Uterus (tissue), 4 donors: ENCODE measurements at places on chromosomes 12 and 14. TPM values are rescaled to one million over a fixed set of nuclear protein-coding genes. Genes with fewer than 3 reads are reported as not detected.

Gene WASHC3
- total RNA-seq: 43.0 TPM

Gene SPRYD4
- total RNA-seq: 3.4 TPM

Gene LAG3
- 14.6 TPM for total RNA-seq

Gene ST8SIA1
- 8.6 TPM for total RNA-seq

Gene ZNF384
- total RNA-seq: 13.6 TPM

Gene LRTM2
- total RNA-seq: not detected

Gene TAS2R46
- not detected for total RNA-seq

Gene MYH6
- 0.07 TPM for total RNA-seq

Gene FGF23
- total RNA-seq: not detected
